WTC11 (cell line): ENCODE measurements at places on chromosomes 4 and X.

DNA sequence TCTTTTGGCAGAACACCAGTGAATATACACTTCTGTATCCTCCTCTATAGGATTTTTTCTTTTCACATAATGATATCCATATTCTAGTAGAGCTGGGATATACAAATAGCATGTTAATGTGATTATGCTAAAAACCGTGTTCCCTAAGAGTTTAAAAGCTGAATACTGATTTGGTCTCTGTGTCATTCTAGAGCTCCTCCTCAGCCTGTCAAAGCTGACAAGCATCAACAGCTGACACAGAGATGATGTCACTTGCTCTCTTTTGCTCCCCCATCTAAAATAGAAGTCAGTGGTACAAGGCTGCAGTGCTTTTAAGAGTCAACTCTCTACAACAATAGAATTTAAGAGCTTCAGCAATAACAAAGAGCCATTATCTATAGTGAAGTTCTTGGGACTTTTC lies 17.1 kb upstream of the HERC3 start:
- no peaks in the 10 kb centered on the region for H3K36me3 ChIP-seq
- no peak overlapping the region for H3K27ac ChIP-seq
- DNase-seq = no peak
- H3K4me3 ChIP-seq = no peak overlapping the region

DNA sequence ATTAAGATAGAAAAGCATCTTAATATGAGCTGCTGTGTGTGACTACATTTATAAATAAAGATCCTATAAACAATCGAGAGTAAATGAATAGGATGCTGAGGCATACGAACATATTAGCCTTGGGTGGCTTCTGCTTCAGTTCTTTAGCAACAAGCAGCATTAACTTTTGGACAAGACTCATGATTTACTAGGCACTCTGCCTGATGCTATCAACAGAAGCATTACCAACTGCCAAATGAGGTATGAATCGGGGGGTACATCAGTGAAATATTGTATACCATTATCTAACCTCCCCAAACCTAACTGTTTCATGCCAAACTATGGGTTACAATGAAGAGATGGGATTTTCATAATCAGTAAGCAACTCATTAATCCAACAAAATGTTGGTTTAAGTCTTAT lies 113.1 kb downstream of the RAB28 start:
- H3K36me3 ChIP-seq = no peaks in the 10 kb centered on the region
- no peaks in the 10 kb centered on the region for H3K4me1 ChIP-seq
- no peak overlapping the region for H3K27ac ChIP-seq
- H3K27me3 ChIP-seq = no peaks in the 10 kb centered on the region

DNA sequence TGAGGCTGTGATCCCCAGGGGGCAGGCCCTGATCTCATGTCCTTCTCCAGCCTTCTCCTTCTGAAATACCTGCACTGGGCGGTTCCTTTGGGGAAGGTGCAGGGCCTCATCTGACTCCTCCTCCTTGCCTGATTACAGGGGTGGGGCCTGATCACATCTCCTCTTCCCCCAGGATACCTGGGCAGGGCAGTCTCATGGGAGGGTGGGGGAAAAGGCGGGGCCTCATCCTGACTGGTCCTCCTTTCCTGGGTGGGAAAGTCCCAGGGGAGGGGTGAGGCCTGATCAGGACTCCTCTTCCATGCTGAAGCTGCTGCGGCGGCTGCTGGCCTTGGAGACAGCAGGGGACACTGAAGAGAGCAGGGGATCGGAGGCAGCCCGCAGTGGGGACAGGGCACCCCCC lies 13.3 kb downstream of the TFE3 start:
- peak; percentile 69 for DNase-seq
- H3K27ac ChIP-seq = peak overlapping the region; percentile 57; the same call in 1 of the 2 replicates
- H3K4me3 ChIP-seq = no peak overlapping the region
- peaks cover 12% of the 10 kb centered on the region for H3K4me1 ChIP-seq
- H3K36me3 ChIP-seq = peaks cover 37% of the 10 kb centered on the region
- H3K27me3 ChIP-seq = no peaks in the 10 kb centered on the region

DNA sequence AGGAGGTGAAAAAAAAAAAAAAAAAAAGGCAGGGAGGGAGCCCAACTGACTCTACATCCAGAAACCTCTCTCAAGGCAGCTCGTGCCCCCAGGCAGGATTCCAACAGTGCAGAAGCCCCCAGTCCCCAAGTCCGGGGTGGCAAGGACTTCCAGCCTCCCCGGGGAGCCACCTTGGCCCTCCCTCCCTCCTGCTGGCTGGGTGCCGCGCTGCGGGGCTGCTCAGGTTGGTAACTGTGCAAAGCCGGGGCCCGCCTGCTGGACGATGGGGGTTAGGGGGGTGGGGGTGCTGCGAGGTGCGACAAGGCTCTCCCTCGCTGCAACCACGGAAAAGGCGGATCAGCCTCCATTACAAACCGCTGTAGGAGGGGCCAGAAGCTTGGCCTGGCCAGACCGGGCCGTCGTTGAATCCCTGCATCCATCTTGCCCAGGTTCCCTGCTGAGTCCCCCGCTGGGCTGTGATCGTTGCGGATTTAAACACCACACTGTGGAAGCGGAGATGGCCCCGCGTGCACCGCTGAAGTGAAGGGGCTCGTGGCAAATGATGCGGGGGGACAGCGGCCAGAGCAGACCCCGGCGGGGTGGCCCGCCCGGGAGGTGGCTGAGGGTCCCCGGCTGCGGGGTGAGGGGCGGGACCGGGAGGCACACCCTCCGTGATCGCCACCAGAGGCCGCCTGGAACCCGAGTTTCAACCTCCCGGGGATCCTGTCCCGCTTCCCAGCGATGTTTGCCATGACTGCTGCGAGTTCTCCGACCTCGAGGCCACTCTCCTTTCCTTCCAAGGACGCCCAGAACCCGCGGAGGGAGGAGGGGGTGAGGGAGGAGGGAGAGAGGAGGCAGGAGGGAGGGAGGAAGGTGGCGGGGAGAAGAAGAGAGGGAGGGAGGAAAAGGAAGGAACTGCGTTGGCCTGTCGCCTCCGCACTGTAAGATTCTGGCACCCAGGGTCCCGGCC lies 58.0 kb upstream of the DDX3X start:
- H3K36me3 ChIP-seq = no peaks in the 10 kb centered on the region
- peak; percentile 54 for DNase-seq
- no peak overlapping the region for H3K27ac ChIP-seq
- H3K4me1 ChIP-seq = peaks cover 12% of the 10 kb centered on the region
- H3K27me3 ChIP-seq = no peaks in the 10 kb centered on the region
- peak overlapping the region; percentile 68 for H3K4me3 ChIP-seq

GRCh38 chr4:157988641-157989040 lies 184.2 kb downstream of the GASK1B start:
- H3K4me3 ChIP-seq = no peak overlapping the region
- no peak overlapping the region for H3K27ac ChIP-seq
- H3K27me3 ChIP-seq = no peaks in the 10 kb centered on the region
- H3K4me1 ChIP-seq = 0 out of 2 replicates have a peak, but pooled peaks cover 3% of the 10 kb centered on the region
- DNase-seq = no peak
- H3K36me3 ChIP-seq = no peaks in the 10 kb centered on the region

DNA sequence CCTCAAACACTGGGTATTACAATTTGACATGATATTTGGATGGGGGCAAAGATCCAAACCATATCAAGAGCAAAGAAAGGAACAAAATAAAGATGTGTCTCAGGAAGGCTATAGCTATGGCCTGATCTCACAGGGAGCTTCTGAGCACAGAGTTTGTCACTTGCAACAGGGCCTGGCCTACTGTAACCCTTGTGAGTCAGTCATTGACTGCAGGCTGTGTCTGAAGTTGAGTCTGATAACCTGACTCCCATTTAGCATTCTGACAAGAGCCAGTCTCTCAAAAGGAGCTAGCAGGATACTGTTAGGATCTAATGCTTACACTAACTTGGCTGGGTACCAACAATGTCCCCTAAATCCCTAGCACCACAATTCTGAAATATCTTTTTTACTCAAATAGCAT lies 612.5 kb upstream of the TECRL start:
- H3K27me3 ChIP-seq = no peaks in the 10 kb centered on the region
- no peak for DNase-seq
- peaks cover 15% of the 10 kb centered on the region for H3K4me1 ChIP-seq
- no peaks in the 10 kb centered on the region for H3K36me3 ChIP-seq
- no peak overlapping the region for H3K27ac ChIP-seq

- peak overlapping the region; percentile 63 for H3K4me3 ChIP-seq
- H3K36me3 ChIP-seq = no peaks in the 10 kb centered on the region
- peak overlapping the region; percentile 74; the same call in 1 of the 2 replicates for H3K27ac ChIP-seq
Observed at GRCh38 chrX:9291629-9292028, 173.2 kb upstream of the TBL1X start.

GRCh38 chr4:150297861-150298474 lies 219.7 kb downstream of the DCLK2 start:
- no peak overlapping the region for H3K4me3 ChIP-seq
- no peaks in the 10 kb centered on the region for H3K4me1 ChIP-seq
- no peaks in the 10 kb centered on the region for H3K27me3 ChIP-seq
- H3K36me3 ChIP-seq = no peaks in the 10 kb centered on the region
- H3K27ac ChIP-seq = no peak overlapping the region
- DNase-seq = peak; percentile 40

- H3K27ac ChIP-seq = no peak overlapping the region; the same call in 1 of the 2 replicates
- no peaks in the 10 kb centered on the region for H3K27me3 ChIP-seq
- no peak for DNase-seq
Observed at GRCh38 chrX:25754399-25754798, 383.7 kb upstream of the MAGEB18 start.

DNA sequence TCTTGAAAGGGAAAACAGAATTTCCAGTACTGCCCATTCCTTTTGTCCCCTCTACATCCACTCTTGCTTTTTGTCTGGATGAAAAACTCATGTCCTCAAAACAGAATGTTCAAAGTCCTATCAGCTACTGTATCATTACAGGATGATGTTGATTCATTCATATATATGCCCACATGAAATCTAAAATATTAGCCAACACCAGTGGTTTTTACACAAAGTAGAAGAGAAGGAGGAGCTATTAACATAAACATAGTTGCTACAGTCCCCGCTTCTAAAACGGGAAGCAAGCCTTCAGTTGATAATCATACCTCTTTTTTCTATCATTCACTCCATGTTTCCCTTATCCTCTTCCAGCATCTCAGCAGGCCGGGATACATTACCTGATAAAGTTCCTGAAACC lies 7.7 kb upstream of the THOC2 start:
- no peak for DNase-seq
- no peak overlapping the region for H3K27ac ChIP-seq
- no peaks in the 10 kb centered on the region for H3K27me3 ChIP-seq
- no peak overlapping the region for H3K4me3 ChIP-seq
- no peaks in the 10 kb centered on the region for H3K36me3 ChIP-seq

GRCh38 chr4:93042746-93043145 lies 739.0 kb downstream of the GRID2 start:
- no peaks in the 10 kb centered on the region for H3K27me3 ChIP-seq
- no peak overlapping the region for H3K4me3 ChIP-seq

- no peak overlapping the region for H3K4me3 ChIP-seq
- H3K4me1 ChIP-seq = no peaks in the 10 kb centered on the region
- DNase-seq = no peak
Observed at GRCh38 chrX:68183612-68184214, 249.6 kb downstream of the OPHN1 start.

DNA sequence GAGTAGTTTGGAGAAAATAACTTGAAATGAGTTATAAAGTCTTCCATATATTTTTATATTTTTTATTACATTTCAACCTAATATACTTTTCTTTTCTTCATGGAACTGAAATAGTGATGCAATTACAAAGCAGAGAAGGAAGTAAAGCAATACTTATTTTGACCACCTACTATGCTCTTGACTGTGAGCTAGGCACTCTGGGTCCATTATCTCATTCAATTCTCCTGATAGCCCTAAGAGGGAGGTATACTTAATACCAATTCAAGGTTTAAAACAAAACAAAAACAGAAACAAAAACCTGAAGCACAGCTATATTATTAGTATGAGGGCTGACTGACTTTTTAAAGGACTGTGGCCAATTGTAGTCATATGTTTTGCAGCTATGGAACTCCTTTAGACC lies 193.5 kb downstream of the MAD2L1 start:
- H3K27ac ChIP-seq = no peak overlapping the region
- H3K4me1 ChIP-seq = peaks cover 12% of the 10 kb centered on the region
- H3K4me3 ChIP-seq = no peak overlapping the region
- DNase-seq = no peak

DNA sequence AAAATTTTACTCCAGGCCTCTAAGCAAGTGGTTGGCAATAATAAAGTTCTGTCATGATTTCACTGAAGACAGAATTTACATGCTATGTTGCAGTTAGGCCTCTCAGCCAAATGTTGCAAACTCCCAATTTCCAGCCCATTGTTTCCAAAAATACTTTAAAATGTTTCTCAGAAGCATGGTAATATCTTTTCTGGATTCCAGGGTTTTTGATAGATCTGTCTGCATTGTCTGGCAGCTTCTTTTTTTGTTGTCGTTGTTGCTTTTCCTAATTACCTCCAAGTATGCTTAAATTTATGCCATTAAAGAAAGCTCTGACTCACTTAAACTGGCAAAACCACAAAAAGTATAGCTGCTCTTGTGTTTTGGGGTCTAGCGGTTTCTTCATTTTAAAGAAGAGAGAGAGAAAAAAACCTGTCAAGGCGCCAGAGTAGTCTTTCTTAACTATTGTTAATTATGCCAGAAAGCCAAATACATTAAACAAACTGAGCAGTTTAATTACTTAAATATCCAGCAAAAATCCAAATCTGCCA lies 97.0 kb downstream of the AGTR2 start:
- no peaks in the 10 kb centered on the region for H3K36me3 ChIP-seq
- H3K27ac ChIP-seq = no peak overlapping the region
- DNase-seq = no peak
- H3K4me3 ChIP-seq = no peak overlapping the region

GRCh38 chrX:77960567-77960966 lies 8.9 kb downstream of the PGAM4 start:
- H3K27ac ChIP-seq = no peak overlapping the region
- no peaks in the 10 kb centered on the region for H3K4me1 ChIP-seq
- H3K36me3 ChIP-seq = no peaks in the 10 kb centered on the region
- DNase-seq = no peak

DNA sequence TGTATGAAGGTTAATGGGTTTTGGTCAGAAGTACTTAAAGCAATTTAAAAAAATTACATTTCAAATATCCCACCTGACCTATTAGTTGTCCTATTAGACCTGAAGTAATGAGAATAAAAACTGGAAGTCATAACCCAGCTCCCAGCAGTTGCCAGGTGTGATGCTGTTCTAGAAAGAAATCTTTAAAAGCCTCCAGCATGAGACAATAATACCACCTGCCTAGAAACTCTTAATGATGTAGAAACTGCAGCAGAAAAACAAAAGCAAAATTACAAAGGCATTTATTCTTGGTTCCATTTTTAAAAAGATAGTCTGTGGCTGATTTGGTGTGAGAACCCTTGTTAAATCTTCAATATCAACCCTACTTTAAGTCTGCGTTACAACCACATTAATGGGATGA lies 1137.7 kb upstream of the TENM3 start:
- no peaks in the 10 kb centered on the region for H3K27me3 ChIP-seq
- no peaks in the 10 kb centered on the region for H3K36me3 ChIP-seq
- H3K4me3 ChIP-seq = no peak overlapping the region
- H3K27ac ChIP-seq = no peak overlapping the region
- peaks cover 15% of the 10 kb centered on the region for H3K4me1 ChIP-seq
- DNase-seq = no peak

GRCh38 chr4:10115797-10116568 lies 616 bp downstream of the WDR1 start:
- peak overlapping the region; percentile 90 for H3K27ac ChIP-seq
- peaks cover 48% of the 10 kb centered on the region for H3K36me3 ChIP-seq
- H3K4me3 ChIP-seq = peak overlapping the region; percentile 83
- H3K4me1 ChIP-seq = peaks cover 67% of the 10 kb centered on the region
